Inflammatory macrophage (primary cell): ENCODE measurements at places on chromosomes 1 and 21.
A peak's percentile ranks its signal among the peaks of the same experiment; 100 is the strongest.

GRCh38 chr1:151655371-151655770, 43.5 kb downstream of the SNX27 start:
- DNase-seq, result peak; percentile 53

- DNase-seq, result no peak
These were observed 226.6 kb downstream of the CAMTA1 start for GRCh38 chr1:7011826-7012225.

- DNase-seq, result no peak
These were observed 7.8 kb upstream of the TMEM222 start for GRCh38 chr1:27314169-27314568.

- no peak for DNase-seq
These were observed 205.8 kb upstream of the LYPLAL1 start for GRCh38 chr1:218967836-218968235.

- DNase-seq, result no peak
These were observed 287.5 kb upstream of the DAB1 start for GRCh38 chr1:57711326-57711725.

- no peak for DNase-seq
These were observed 36.7 kb upstream of the TMEM222 start for GRCh38 chr1:27285274-27285660.
